ENCODE measurements at places on chromosomes 16 and 17.

GRCh38 chr17:1710807-1711553, 803 bp upstream of the TLCD2 start:
- DNase-seq = no peak

GRCh38 chr16:77171745-77172635, 19.0 kb upstream of the MON1B start:
- DNase-seq = peak; percentile 73

DNA sequence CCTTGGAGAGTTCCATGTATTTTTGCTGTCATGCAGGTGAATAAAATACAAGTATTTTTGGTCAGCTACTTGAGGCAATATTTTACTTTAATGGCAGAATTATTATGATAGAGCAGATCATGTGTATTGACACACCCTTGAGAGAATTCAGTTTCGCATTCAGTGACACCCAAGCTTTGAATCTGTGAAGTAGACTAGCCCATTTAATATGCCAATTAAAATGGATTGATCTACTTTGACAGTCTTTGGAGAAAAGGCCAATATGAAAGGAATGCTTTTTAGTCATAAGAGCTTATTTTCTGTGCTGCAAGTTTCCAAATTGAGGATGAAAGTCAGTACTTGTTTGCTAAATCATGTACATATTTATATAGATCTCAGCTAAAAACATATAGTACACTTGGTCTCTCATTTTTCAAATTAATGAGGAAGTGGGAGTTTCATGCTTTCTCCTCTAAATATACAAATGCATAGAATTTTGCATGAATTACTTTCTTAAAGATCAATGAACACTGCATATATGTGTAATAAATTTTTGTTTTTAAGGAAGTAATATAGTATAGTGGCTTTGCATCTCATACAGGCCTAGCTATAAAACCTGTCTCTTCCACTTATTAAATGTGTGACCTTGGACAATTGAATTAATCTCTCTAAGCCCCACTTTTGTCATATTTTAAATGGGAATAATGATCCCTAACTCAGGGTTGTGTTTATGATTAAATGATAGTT, 161.5 kb downstream of the PHKB start:
- no peak for DNase-seq

- DNase-seq = no peak
Measured at GRCh38 chr16:14658063-14658462, 25.3 kb downstream of the BFAR start.

GRCh38 chr17:44389723-44390202, 314 bp upstream of the ITGA2B start:
- DNase-seq = no peak

DNA sequence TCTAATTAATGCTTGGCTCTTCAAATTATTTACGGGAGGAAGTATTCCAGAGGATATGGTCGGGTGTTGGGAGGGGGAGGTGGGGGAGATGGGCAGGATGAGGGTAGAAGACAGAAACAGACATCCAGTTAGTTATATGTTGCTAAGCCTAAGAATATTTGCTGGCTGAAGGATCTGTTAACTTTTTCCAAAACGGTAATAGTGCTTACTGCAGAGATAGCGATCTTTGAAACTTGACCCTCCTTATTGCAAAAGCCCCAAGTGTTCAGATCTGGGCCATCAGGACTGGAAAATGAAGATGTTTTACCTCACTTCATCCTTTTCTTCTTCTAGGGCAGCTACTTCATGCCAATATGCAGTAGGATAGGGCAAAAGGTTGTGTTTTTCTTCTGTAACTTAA, 27.0 kb upstream of the MMD start:
- DNase-seq = no peak

- peak; percentile 20 for DNase-seq
Measured at GRCh38 chr17:45353043-45353442, 36.2 kb upstream of the MAP3K14 start.

- peak; percentile 48 for DNase-seq
Measured at GRCh38 chr16:901715-902601, 68.8 kb downstream of the LMF1 start.

- peak; percentile 39 for DNase-seq
Measured at GRCh38 chr16:70730944-70731343, 45.1 kb upstream of the MTSS2 start.

- DNase-seq = no peak
Measured at GRCh38 chr17:50206604-50207293, 5.3 kb upstream of the COL1A1 start.

- no peak for DNase-seq
Measured at GRCh38 chr16:87033541-87034300, 283.5 kb downstream of the C16orf95 start.

DNA sequence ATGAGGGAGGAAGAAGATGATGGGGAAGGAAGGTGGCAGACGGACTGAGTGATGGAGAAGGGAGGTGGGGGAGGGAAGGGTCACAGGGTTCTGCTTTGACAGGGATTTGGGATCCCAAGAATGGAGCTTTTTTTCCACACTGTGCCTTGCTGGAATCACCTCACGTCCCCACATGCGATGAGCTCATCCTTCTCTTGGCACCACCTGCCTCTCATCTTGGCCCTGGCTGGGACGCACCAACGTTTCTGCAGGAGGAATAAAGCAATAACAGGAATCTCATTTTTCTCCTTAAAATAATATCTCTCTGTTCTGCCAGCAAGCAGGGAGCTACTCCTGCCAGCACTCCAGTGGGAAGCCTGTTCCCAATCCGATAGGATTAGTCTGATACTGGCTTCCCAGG, 47.8 kb downstream of the MEOX1 start:
- no peak for DNase-seq

DNA sequence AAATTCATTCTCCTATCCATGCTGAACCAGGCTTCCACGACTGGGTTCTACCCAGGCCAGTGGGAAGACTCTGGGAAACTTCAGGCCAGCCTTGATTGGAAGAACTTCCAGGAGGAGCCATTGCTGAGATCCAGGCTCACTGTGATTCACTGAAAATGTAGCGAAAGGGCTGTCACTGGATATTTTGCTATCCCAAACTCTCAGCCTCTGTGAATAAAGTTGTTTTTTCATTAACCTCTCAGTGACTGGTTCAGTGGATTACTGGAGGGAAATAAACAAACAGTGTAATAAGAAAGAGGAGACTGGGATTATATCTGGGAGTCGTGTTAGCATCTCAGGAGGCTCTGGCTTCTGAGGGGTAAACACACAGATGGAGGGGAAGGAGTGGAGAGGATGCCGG, 3.1 kb downstream of the FOXL1 start:
- no peak for DNase-seq

DNA sequence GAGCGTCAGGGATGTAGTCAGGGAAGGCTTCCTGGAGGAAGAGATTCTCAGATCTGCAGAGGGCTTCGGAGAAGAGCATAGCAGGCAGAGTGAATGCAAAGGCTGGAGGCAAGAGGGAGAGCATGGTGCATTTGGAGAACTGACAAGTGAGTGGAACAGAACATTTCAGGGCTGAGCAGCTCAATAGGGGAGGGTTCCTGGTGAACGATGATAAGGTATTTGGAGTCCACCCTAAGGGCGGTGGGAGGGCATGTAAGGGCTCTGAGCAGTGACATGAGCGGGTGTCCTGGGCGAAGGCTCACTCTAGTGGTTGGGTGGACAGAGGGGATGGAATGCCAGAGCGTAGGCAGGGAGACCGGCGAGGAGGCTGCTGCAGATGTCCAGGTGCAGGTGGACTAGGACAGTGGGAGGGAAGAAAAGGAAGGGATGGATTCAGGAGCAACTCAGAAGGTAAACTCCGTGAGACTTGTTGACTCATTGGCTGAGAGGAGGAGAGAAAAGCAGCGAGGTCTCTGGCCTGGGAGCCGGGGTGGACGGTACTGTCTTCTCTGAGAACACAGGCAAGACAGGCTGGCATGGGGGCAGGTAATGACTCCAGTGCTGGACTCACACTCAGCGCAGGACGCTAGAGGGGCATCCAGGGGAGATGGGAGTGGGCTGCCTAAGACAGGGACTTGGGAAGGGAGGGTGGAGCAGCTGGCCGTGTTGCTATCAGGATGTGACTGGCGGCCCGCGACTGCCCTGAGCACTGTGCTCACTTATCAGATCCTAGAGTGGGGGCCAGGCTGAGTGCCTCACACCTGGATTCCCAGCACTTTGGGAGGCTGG, 1.4 kb upstream of the PITPNA start:
- no peak for DNase-seq

- DNase-seq = peak; percentile 2
Measured at GRCh38 chr17:15083225-15083624, 181.9 kb downstream of the PMP22 start.

- DNase-seq = no peak
Measured at GRCh38 chr16:17342031-17342430, 128.7 kb downstream of the XYLT1 start.

DNA sequence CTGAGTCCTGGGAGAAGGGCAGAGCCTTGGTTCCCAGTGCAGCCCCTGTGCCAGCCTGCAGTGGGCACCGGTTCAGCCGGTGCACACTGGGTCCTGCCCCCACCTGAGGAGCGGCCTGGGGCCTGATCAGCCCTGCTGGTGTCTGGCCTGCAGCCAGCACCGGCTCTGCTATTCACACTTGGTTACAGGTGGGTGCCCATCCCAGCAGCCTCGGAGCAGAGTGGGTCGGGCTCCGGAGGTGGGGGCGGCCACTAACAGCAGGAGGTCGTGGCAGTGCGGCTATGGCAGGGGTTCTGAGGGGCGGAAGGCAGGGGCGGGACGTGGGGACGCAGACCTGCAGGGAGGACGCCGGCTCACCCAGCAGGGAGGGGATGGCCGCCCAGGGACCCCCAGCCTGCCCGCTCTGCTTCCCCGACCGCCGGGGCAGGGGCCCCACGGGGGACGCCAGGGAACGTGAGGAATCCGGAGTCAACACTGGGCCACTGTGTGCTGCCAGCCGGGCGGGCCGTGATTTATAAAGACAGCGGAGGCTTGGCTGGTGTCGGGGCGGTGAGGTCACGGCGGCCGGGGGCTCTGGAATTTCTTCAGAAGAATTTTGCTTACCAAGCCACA, 20.3 kb downstream of the METRNL start:
- no peak for DNase-seq

DNA sequence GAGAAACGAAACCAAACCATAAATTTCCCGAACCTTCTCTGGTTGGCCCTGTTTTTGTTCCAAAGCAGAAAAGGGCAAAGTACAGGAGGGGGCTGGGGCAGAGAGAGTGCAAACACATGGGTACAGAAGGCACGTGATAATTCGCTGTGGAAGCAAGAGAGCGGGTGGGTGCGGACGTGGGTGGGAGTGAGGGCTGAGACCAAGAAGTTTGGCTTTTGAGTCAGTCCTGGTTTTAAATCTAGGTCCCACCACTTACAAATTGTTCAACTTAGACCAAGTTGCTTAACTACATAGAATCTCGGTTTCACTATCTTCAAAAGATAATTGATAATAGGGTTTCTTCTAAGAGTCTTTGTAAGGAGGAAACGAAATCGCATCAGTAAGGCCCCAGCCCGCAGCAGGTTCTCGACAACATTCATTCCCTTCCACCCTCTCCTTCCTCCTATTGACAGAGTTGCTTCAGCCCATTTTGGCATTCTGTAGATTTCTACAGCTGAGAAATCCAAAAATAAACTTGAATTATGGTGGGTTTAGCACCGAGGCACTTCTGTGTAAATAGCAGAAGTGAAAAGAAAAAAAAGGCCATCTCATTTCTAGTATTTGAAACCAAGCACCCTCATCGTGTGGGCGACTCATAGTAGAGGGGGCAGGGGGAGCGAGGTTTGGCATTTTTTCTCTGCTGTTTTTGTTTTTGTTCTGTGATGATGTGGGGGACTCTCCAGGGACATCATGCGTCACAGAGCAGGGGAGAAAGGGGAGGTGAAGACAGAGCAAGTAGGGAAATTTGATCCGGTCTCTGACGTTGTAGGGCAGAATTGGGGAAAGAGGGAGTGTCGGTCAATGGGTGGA, 33.6 kb upstream of the CCR7 start:
- peak; percentile 30 for DNase-seq

Data from pons (tissue), 1 donor.